ENCODE measurements at places on chromosomes 11 and 22. TPM values are rescaled to one million over a fixed set of nuclear protein-coding genes. Genes with fewer than 3 reads are reported as not detected.

UBQLNL gene
- not detected for total RNA-seq

WBP2NL gene
- 0.39 TPM for total RNA-seq

CCDC87 gene
- 0.44 TPM for total RNA-seq

B4GALNT4 gene
- total RNA-seq = 8.8 TPM

PRG3 gene
- total RNA-seq = not detected

C22orf31 gene
- not detected for total RNA-seq

Measured in cardiac ventricle fibroblast (primary cell).